ENCODE measurements at places on chromosomes 3 and 15.

- DNase-seq, result no peak
Measured at GRCh38 chr3:12287727-12288181, 1.1 kb upstream of the PPARG start.

- no peak for DNase-seq
Measured at GRCh38 chr3:128372707-128373533, 93.8 kb downstream of the DNAJB8 start.

DNA sequence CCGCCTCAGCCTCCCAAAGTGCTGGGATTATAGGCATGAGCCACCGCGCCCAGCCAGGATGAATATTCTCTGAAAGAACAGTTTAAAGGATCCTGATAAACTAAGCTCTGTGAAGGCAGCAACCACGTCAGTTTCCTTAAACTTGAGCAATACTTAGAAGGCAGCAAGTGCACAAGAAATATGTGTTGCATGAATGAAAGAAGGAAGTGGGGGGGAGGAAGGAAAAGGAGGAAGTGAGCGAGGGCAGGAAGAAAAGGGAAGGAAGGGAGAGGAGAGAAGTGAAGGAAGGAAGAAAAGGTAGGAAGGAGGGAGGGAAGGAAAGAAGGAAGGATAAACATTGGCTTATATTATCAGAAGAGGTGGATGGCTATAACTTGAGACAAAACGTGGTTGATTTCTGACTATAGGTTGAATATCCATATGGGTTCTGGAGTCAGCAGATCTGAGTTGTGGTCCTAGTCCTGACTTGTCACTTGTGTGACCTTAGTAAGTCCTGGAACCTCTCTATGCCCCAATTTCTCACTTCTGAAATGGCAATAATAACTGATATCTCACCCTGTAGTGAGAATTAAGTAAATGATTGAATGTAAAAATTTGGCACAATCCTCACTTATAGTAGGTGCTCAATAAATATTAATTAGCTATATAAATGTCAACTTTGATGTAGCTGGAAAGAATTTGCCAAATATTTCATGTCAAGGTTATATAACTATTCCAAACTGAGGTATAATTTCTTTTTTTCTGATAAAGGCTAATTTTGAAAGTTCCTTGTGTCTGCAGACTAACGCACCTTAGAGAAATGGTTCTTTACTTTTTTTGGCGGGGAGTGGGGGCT lies 12.0 kb upstream of the SEMA4B start:
- DNase-seq, result no peak

DNA sequence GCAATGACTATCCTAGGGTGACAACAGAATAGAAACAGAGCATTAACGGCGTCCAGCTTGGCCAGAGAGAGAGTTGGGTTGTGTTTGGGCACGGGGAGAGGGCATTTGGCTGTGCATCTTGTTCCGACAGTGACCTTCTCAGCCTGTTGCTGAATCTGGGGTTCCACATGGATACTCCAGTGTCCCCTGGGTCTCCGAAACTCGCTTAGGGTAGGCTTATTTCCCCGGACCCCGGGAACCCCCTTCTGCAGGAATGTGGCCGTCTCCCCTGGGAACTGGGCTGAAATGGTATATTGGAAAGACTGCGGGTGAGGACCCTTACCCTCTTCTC lies 7.9 kb downstream of the SHOX2 start:
- no peak for DNase-seq

DNA sequence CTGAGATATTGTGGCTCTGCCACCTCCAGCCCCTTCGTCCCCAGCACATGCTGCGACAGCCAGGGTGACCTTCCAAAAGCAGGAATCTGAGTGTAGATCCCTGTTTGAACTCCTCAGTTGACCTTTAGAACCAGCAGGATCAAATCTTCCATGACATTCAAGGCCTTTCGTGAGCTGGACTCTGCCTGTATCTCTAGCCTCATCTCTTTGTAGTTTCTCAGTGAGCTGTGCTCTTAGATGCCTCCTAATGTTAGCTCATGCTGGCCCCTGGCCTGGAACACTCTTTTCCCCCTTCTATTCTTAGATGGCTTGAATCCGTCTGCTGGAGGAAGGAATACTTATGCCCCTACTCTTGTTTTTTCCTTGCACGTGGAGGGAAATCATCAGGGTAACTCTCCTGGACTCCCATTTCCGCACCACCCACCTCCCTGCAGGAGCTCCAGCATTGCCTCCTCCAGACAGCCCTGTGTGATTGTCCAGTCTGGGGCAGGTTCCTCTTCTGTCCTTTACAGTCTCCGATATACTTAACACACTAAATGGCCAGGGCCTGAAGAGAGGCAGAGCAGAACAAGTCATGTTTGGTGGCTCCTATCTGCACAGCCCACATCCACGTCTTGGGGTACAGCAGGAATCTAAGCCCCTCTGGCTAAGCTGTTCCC lies 26.7 kb upstream of the CHRNB4 start:
- no peak for DNase-seq
